ENCODE measurements at places on chromosomes 7 and 10.

- no peak for DNase-seq
Measured at GRCh38 chr10:79331709-79332108, 15.6 kb upstream of the PPIF start.

DNA sequence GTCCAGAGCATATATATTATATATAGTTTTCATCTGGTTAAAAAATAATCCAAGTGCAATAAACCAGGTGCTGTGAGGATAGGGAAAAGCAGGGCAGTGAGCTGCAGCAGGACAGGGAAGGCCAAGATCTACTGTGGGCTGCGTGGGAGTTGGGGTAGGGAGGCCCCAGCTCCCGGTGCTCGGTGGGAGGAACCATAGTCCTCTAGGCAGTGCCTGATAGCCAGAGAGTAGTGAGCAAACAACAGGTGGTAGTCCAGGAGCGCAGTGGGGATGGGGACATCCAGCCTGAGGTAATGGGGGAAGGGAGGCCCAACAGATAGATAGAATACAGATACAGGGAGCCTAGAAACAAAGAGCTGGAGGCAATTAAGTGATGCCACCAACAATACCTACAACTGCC lies 4.1 kb upstream of the BMPR1A start:
- no peak for DNase-seq

GRCh38 chr7:111887734-111888133 lies 318.5 kb downstream of the DOCK4 start:
- DNase-seq, result no peak

DNA sequence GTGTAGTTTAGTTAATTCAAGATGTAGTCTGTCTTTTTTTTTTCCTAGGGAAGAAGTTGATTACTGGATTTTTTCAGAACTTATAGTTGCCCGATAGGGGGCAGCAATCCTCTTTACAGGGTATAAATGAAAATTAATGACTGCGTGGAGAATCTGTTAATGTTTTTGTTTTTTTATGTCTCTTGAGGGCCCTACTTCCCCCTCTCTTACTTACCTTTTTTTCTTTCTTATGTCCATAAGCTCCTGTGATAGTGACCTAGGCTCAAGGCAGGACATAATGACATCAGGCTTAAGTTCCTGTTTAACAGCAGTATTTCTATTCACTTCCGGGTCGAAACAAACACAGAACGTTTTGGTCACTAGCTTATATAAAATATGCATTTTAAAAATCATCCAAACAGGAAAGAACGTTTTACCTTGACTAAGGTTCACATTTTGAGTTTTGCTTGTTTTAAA lies 18.8 kb downstream of the CDC123 start:
- no peak for DNase-seq

GRCh38 chr10:88115407-88115806 lies 252.0 kb downstream of the PTEN start:
- DNase-seq, result no peak

GRCh38 chr7:80481196-80481884 lies 30.5 kb downstream of the GNAT3 start:
- no peak for DNase-seq

GRCh38 chr10:70918851-70919530 lies 30.6 kb upstream of the PCBD1 start:
- DNase-seq, result no peak

DNA sequence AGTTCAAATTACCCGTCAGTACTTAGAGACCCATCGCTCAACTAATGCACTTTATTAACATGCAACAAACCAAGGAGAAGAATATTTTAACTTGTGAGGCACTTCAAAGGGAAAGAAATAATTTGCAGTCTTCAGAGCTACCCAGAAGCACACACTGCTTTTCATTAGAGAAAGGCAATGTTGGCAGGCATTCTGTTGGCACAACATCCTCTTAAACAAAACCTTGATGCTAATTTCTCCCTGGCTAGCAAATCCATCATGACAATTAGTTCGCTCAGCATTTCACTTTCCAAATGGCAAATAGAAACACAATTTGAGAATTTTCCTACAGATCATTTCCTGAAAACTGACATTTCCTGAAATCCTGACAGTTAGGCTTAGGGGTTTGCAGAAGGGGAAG lies 155.6 kb upstream of the FAM13C start:
- no peak for DNase-seq

DNA sequence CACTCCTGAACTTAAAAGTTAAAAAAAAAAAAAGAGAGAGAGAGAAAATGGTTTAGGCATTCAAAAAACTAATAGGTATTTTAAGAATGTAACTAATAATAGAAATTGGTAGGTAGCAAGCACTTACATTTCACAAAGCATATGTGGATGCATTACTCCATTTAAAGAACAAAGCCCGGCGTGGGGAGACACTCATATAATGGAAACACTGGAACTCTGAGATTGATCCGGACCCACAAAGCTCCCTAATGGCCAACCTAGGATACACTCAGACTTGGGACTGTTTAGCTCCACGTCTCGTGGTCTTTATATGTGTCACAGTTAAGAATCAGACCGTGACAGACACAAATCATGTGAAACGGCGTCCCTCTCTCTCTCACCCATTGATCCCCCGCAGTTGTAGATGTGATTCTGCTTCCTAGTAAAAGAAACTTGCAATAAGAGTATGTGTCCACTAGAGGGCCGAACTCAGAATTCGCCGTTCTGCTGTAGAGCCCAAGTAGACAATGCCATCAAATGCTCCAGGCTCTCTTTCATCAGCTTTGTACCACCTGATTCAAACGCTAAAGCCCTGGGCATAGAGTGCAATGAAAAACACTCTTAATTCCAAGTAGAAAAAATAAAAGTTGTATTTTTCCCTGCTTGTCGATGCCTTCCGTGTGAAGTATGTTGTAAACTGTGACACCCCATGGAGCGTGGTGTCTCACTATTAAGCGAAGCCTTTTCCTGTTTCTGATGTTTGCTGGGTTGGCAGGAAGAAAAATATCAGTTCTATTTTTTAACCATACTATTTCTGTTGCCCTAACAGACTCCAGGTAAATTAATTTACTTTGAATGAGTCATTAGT lies 429.0 kb upstream of the MTPN start:
- DNase-seq, result peak; percentile 29

DNA sequence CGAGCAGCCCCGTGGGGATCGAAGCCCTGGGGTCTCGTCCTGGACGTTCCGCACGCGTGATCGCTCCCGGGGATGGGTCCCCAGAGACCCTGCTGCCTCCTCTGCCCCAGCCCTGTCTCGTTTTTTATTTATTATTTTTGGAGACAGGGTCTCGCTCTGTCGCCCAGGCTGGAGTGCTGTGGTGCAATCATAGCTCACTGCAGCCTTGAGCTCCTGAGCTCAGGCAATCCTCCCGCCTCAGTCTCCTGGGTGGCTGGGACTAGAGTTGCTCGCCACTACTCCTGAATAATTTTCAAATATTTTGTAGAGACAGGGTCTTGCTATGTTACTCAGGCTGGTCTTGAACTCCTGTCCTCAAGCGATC lies 319 bp upstream of the STX1A start:
- DNase-seq, result no peak

- no peak for DNase-seq
Measured at GRCh38 chr10:80203835-80204676, 1.3 kb downstream of the ANXA11 start.

DNA sequence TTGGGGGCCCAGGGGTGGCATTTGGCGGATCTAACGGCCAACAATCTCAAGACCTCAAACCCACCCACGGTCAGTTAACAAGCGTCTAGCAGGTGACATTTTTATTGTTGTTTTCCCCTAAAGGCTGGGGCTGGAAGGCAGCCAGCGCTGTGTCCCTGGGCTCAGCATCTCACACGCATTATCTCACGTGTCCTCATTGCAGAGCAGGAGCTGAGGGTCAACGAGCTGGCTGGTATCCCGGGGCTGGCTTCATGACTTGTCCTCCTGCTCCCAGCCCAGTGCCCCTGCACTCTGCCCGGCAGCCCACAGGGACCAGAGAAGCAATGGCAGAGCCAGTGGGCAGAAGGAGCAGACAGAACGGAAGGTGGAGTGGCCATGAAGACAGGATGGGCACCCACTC lies 54.4 kb upstream of the TMEM273 start:
- no peak for DNase-seq

DNA sequence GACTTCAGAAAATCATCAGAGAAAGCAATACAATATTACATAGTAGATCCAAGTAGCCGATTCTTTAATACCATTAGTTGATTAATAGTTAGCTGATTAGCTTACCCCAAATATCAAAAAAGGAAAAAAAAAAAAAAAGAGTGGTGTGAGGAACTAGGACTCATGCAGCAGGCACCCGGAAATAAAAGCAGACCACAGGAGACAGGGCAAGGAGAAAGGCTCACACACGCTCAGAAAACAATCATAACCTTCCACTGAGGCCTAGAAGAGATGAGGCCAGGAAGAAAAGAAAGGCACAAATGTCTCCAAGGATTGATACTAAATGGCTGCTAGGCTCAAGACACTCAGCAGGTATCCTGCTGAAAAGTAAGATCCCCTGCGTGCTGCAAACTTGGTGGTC lies 25.9 kb downstream of the TRDMT1 start:
- no peak for DNase-seq

GRCh38 chr10:124657806-124658205 lies 86.4 kb downstream of the FAM53B start:
- DNase-seq, result no peak

DNA sequence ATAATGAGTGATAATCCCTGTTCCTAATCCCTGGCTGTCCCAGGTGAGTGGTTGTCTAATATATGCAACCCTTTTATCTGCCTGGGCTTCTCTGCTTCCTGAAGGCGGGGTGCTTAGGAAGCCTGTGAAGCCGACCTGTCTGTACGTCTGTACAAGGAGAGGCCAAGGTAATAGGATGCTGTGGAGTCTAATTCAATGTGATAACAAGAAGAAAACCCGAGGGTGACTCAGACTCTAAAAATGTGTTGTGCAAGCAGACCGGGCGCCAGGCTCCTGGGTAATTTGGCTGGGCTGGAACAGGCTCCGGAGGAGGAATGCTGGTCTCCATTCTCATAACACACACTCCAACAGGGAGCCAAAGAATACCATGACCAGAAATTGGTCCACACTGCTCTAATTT lies 43.6 kb downstream of the THNSL1 start:
- no peak for DNase-seq

GRCh38 chr7:13165854-13166253 lies 478.4 kb downstream of the ARL4A start:
- no peak for DNase-seq

DNA sequence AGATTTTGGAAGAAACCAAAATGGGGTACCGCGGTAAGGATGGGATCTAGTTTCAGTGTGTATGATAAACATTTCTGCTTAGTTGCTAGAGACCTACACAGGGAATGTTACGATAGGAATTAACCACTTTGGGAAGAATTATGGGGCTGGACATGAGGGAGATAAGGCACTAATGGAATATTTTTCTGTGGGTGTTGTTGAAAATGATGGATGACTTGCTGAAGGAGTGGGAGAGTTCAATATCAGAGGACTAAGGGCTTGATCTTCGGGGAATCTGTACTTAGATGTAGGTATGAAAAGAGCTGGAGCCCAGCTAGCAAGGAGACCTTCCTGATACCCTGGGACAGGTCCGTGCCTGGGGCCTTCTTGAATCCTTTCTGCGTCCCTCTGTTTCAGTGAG lies 303.7 kb downstream of the EXOC4 start:
- DNase-seq, result no peak

DNA sequence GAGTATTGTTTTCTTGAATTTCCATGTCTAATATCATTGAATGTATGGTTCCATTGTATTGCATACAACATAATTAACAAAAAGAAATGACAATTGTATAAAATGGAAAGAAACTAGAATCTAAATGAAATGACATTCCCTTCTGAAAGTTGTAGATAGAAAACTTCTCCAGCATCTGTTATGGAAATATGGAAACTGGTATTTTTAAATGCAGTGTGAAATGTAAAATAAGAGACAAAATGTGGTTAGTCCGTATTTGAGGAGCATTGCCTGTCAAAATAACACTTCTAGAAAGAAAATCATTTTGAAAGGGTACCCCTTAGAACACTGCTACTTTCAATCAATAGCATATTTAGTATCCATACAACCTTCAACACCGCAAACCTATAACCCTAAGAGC lies 286.3 kb upstream of the CELF2 start:
- no peak for DNase-seq

DNA sequence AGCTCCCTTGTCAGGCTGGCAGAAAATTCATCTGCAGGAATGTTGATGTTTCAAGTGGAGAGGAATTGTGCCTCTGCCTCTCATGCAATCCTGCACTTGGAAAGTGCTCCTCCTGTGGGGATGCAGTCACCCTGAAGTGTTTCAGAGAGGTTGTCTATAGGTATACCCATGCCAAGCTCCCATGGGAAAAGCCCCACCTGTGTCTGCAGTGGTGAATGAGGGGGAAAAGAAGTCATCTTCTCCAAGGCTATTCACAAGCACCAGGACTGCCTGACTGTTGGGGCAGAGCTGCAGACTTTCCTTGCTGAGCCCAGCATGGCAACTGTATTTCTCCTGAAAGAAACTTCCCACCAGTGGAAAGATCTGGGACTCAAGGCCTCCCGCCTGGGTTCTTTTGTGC lies 35.5 kb downstream of the GPR22 start:
- DNase-seq, result no peak

GRCh38 chr10:24617771-24618396 lies 105.8 kb downstream of the ARHGAP21 start:
- peak; percentile 12 for DNase-seq

- DNase-seq, result no peak
Measured at GRCh38 chr7:132083126-132083525, 493.1 kb downstream of the PLXNA4 start.

DNA sequence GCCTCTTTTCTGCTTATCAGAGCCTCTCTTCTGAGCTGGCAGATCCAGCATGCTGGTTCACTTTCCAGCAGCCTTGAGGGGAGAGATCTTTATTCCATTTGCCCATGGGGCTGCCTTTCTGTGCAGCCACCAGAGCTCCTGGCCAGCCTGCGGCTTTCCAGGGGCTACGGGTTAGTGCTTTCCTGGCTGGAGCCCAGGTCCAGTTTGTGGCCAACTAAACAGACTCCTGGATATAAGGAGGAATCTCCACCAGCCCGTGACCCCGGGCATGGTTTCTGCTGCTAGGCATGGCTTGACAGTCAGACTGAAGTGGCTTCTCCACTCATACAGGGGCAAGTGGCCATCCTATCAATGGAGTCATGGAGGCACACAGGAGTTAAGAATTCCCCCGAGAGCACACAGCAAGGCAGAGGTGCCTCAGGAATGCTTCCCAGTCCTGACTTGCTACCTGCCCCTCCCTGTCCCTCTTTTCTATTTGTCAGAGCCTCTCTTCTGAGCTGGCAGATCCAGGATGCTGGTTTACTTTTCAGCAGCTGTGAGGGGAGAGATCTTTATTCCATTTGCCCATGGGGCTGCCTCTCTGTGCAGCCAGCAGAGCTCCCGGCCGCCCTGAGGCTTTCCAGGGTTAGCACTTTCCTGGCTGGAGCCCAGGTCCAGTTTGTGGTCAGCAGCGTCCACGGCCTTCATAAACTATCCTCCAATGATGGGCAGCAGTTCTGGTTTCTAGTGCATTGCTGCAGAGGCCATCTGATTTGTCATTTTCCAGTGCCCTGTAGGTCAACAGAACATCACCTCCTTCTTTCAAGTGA lies 35.9 kb downstream of the TSPAN15 start:
- no peak for DNase-seq

- DNase-seq, result no peak
Measured at GRCh38 chr10:89879121-89879520, 177.7 kb downstream of the KIF20B start.

All from progenitor cell of endocrine pancreas (in vitro differentiated cells).